Globus pallidus (tissue), 1 donor: ENCODE measurements at places on chromosomes 11 and 22.

GRCh38 chr22:27989758-27990450, 70.8 kb upstream of the PITPNB start:
- no peak for DNase-seq

- no peak for DNase-seq
Measured at GRCh38 chr22:39567135-39567946, 3.2 kb upstream of the CACNA1I start.

- DNase-seq, result no peak
Measured at GRCh38 chr11:77057938-77058474, 8.8 kb upstream of the CAPN5 start.

DNA sequence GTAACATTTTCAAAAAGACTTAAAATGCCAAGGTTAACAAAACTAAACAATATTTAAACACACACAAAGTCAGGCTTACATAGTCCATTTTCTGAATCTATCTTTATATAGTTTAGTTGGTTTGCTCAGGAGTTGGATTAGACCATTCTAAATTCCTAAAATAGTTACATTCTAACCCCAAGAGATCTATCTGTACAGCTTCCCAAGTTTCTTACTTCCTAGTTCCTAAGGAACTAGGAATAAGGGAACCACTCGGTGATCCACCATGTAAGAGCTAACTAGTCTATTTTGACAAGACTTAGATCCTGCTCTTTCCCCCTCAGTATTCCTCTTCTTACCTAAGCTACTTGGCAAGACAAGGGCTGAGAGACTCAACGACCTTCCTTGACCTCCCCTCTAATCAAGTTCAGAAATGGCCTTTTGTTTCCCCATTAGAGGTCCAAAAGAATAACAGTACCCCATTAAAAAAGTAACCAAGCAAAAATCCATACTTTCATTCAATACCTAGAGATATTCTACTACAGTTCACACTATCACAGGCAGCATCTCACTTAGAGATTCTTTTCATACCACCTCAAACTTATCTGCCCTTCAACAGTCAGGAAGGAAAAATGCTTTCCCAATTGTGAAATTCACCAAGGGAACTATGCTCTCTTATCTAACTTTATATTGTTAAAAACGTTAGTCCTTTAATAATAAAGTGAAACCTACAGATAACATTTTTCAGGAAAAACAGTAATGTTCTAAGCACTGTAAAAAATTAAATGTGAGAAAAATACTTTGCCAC, 253.1 kb downstream of the TTC28 start:
- no peak for DNase-seq

GRCh38 chr22:27720860-27721259, 80.7 kb downstream of the MN1 start:
- DNase-seq, result no peak

DNA sequence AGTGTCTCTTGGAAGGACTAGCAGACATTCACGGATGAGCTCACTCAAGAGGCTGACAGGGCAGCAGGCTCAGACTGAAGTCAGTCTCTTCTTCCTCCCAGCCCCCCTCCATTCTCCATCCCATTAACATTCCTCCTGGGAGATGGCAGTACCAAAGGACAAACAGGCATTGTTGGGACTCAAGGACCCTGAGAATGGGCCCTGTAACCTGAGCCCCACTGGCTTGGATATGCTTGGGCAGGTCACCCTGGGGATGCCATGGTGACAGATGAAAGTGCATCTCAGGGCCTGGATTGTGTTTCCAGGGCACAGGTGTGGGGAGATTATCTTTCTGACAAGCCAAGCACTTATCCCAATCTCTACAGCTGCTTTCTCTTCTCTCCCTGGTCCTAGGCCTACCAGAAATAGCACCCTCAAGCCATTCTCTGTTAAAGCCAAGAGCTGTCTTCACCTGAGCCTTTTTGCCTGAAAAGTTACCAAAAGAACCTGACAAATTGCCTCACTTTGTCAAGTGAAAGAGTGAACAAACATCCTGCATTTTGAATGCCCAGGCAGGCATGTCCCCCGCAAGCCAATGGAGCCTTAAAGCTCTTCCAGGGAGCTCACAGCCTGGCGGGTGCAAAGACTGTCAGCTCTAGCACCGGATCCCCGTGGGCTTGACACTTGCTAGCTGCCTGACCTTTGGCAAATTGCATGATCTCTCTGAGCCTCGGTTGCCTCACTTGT, 366.0 kb upstream of the NARS2 start:
- no peak for DNase-seq

GRCh38 chr11:16114431-16114830, 241.9 kb downstream of the SOX6 start:
- no peak for DNase-seq
